Glutamatergic neuron (in vitro differentiated cells): ENCODE measurements at places on chromosomes 3 and 15.

DNA sequence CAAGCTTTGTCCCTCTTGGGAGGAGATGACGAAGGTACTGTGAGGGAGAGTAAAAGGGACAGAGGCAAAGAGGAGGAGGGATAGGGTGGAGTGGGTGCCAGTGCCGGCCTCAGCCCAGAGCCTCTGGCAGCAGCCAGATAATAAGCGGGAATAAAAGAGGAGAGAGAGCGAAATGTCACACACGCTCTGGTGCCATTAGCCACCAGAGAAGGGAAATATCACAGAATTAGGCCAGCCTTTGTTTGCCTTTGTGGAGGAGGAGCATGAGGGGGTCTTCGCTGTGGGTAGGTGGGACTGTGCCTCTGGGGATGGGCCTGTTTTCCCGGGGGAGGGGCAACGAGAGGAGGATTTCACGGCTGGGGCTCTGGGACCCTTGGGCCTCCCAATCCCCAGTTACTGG, 67.8 kb downstream of the LINGO1 start:
- no peak for DNase-seq

DNA sequence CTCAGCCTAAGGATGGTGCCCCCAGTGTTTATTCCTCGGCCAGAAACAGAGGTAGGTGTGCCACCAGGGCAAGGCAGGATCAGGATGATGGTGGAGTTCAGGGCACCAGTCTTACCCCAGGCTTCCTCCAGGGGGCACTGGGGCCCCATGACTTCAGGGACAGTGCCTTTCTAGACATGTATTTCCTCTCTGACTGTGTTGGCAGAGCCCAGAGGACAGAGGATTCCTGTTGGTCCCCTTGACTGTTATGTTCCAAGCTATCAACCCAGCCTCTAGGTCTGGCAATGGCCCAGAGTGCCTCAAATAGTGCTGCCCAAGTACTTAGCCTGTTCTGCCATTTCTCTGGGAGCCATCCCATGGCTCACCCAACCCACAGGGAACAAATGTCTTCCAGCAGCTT, 2.8 kb downstream of the HEMK1 start:
- peak; percentile 79 for DNase-seq

DNA sequence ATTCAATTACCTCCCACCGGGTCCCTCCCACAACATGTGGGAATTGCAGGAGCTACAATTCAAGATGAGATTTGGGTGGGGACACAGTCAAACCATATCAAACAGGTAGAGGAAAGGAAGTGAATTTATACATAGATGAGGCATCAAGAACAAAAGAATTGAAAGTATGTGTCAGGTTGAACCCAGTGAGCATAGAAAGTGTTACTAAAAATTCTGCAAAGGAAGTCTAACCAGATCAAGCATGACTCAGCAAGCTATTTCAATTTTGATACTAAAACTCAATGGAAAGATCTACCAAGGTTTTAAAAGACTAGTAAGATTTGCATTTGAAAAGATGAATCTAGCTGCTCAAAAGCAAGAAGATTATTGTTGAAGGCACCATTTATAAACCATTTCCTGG, 323.0 kb downstream of the ROBO2 start:
- DNase-seq: no peak

DNA sequence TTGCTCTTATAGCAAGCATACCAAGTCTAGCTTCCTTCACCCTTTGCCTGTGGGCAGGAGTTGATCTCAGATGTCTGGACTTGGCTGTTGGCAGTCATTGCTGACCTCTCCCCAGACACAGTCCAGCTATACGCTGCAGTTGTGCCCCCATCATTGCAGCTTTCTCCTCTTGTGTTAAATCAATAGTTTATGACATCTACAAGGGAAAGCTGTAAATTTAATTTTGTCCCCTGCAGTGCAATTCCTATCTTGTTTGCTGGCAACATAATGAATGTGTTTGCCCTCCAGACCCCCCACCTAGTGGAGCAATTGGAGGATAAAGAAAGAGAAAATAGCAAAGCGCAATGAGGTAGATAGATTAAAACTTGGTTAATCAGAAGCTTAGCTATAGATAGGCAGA, 280.2 kb downstream of the LSAMP start:
- no peak for DNase-seq

DNA sequence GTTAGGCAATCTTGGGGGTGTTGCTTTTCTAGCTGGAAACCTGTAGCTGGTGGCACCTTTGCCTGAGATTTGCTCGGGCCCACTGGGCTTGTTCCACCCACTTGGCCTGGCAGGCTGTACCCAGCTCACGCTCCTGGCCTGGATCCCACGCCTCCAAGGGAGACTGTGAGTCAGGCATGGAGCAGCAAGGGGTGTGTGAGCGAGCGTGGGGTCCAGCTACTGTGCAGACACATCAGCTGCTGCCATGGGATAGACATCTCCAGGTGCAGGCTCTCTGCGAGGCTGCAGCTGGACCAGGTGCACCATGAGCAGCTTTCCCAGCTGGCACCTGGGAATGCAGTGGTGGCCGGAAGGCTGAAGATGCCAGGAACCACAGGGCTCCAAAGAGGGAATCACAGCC, 36.0 kb downstream of the NR1D2 start:
- no peak for DNase-seq

DNA sequence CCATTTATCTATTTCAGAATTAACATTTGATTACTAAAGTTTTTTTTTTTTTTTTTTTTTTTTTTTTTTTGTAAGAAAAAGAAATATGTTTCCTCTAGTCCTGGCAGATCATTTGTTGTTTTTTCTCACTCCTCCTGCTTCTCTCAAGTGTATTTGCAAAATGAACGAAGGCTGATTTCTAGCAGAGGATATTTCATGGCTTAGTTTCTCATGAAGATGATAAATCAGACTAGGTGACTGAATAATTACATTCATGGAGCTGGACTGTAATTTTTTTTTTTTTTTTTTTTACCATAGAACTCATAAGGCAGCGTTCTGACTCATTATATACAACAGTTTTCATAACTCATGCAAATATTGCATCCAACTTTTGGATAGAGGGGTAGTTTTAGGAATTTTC, 332.5 kb upstream of the SEMA6D start:
- no peak for DNase-seq

DNA sequence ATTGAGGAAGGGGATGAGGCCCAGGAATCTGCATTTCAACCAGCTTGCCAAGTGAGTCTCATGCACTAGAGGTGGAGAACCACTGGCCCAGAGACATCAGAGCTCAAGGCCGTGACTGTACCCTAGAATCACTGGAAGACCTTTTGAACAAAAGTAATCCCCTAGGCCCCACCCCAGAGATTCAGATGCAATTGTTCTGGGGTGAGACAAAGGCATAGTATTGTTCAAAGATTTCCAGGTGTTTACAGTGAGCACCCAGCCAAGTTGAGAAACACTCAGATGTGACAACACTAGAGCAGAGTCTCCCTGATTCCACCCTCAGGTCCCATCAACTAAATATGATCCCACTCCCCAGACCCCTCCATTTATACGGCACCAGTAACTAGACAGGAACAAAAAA, 290.3 kb upstream of the TLE3 start:
- DNase-seq: no peak

- no peak for DNase-seq
These were observed 6.7 kb upstream of the RNF13 start for GRCh38 chr3:149806171-149806778.

DNA sequence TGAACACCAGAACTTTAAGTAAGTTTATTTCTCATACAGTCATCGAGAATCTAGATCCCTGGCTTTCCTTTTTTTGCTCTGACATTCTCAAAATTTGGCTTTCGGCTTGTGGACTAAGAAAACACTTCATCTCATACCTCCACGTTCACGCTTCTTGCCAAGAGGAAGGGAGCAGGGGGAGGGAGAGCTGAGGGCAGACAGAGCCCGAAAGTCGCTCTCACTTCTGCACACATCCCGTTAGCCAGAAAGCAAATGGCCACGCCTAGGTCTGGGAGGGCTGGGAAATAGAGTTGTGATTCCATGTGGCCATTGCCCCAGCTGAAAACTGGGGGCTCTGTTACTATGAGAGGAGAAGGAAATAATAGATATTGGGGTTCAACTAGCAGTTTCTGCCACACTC, 57.3 kb downstream of the MAP6D1 start:
- no peak for DNase-seq

- DNase-seq: no peak
These were observed 106.7 kb downstream of the ZIC4 start for GRCh38 chr3:147299656-147300055.

DNA sequence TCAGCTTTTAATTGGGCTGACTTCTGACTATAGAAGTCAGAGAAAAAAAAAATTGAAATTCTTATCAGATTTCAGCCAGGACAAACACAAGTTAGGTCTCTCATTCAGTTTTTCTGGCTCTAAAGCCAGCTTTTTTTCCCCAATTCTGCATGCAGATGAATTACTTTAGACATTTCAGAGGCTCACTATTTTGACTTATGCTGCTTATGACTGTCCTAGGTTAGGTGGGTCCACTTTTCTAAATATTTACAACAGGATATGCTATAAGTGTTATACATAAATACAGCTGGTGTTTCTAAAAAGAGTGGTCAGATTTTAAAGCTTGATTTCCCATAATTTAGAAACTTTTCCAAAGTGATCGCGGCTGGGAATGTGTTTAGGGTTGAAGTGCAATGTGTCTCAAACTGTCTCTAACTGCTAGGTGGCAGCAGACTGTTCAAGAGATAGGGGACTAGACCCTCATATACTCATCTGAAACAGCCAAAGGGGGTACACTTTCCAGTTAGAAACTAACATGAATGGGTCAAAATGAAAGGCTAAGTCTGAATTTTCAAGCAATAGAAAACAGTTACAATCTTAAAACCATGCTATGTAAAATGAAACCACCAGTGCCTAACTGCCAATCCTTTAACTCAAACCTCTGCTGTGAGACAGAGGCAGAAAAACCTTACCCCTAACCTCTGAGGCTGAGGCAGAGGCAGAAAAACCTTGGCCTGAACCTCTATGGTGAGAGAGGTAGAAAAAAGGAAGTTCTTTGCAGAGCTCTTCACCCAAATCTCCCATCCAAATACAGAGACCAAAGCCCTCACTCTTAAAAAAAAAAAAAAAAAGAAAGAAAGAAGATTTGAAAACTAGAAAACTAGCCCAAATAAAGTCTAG, 596.0 kb downstream of the NTRK3 start:
- no peak for DNase-seq

- DNase-seq: no peak
These were observed 21.4 kb upstream of the PRTG start for GRCh38 chr15:55764398-55764797.

GRCh38 chr3:184795522-184796190, 16.3 kb upstream of the VPS8 start:
- DNase-seq: peak; percentile 49

- no peak for DNase-seq
These were observed 53.2 kb downstream of the LIPC start for GRCh38 chr15:58484791-58485600.

DNA sequence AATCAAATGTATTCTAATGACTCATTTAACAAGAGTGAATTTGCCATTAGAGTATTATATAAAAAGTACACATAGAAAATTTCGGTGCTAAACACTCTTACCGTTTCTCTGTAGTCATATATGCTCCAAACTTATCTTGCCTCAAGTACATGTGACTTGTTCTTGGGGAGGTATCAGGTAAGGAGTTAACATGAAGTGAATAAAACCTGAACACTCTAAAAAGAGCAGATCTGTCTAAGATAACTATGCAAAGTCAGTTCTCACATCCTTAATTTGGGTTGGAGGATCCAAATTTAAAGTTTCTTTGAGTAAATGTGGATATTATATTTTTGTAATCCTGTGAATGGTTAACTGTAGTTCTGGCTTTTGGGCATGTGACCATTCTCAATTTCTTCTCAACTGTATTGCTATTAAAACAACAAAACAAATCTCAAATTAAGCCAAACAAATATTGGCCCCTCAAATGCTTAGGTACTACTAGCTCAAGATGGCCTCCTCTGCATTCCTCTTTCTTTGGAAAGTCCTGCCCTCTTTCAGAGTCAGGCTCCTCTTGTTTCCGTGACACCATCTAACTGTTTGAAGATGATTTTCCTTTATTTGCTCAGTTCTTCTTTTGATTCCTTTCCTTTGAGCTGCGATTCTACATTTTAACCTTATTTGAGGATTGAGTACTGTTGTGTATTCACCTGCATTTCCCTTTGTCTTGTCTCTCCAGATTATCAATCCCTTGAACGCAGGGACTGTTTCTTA, 4.2 kb downstream of the EDEM1 start:
- DNase-seq: no peak

- peak; percentile 67 for DNase-seq
These were observed at the start of gene CHST14 for GRCh38 chr15:40470423-40471104. CHST14 (plus strand) TSS chr15:40470984; CDS start chr15:40471214, 230 bp downstream.

GRCh38 chr3:124599779-124600693, 130.2 kb upstream of the UMPS start:
- DNase-seq: no peak

DNA sequence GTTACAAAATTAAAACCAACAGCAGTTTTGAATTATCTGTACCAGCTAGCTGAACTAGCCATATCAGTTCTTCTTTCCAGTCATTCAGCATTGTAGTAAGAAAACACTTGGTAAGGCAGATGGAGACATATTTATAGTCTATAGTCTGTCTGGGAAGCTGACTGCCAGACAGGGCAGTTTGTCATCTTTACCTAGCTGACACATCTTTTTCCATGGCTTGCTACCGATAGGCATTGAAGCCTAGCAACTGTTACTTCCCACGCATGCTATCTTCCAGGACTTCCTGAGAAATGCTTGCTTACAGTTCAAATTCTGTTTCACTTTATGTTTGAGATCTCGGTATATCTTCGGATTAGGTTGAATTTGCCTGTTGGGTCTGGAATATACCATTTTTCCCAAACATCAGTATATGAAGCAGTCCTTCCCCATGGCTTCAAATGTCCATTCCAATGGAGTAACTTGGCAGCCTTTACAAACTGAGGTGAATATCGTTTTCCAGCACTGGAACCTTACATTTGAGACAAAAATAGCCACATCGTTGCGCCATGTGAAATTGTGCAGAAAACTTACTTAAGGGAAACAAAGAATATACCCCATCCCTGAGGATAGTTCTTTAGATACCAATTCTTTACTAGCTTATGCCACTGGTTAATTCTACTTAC, 8.8 kb downstream of the GNL3 start:
- no peak for DNase-seq
